ENCODE measurements at places on chromosomes 1 and 21. TPM values are rescaled to one million over a fixed set of nuclear protein-coding genes. Genes with fewer than 3 reads are reported as not detected.

Gene LCE3D
- total RNA-seq, result not detected

Gene DDR2
- total RNA-seq, result 194 TPM

Gene BRDT
- not detected for total RNA-seq

Gene SLC1A7
- 0.13 TPM for total RNA-seq

Gene FABP3
- total RNA-seq, result 2.1 TPM

Gene NR5A2
- total RNA-seq, result 0.65 TPM

DNA sequence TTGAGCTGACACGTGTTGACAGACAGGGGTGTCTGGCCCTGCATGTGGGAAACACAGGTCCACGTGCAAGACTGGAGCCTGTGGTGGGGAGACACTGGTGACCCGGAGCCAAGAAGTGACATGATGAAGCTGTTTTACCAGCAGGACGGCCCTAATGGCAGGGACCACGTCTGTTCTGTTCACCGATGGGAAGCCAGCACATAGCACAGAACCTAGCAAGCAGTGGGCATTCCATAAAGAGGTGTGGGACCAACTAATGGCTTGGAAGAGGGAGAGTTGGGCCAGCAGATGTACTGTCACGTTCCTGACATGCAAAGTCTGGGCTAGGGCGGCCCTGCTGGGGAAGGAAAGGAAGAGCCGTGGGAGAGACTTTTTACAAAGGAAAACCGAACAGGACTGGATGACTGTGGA is 15.3 kb downstream of the NAV1 start:
- DNase-seq, result peak; percentile 86

DNA sequence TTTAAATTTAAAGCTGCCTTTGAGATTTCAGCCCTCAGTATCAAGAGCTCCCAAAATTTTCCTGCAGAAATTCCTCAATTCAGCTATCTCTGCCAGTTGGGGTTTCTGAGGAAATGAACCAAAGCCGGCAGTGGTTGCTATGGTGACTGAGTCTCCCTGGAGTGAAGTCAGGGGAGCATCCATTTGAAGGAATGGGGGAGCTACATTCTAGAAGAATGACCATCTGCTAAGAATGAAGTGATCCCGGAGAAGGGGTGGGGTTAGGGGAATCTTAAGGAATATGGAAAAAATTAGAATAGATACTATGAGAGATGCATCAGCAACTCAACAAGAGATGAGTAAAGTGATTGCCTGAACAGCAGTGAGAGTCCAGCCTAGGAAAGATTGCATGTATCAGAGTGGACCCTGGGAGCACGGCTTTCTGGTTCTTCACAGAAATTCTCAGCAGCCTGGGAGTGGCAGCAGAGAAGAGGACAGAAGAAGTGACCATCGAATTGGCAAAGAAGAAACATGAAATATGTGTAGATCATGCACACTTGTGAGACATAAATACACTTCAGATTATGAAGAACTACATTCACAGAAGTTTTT is 94.7 kb downstream of the CHD1L start:
- DNase-seq, result peak; percentile 12

GRCh38 chr1:52098139-52098871 is 42.2 kb downstream of the BTF3L4 start:
- DNase-seq, result no peak

GRCh38 chr1:113031171-113031933 is 41.6 kb upstream of the LRIG2 start:
- DNase-seq, result no peak

- no peak for DNase-seq
Observed at GRCh38 chr1:94852788-94853187, 32.6 kb downstream of the SLC44A3 start.

- no peak for DNase-seq
Observed at GRCh38 chr21:45620201-45620923, 23.2 kb upstream of the PCBP3 start.

GRCh38 chr1:206786212-206786886 is 14.1 kb upstream of the IL10 start:
- no peak for DNase-seq

GRCh38 chr1:204846546-204846945 is 24.1 kb upstream of the NFASC start:
- no peak for DNase-seq

Data from GM23248 (cell line).